Amygdala (tissue), 56 donors: ENCODE measurements at places on chromosomes 12 and 14.

- DNase-seq = no peak
Observed at GRCh38 chr12:76762601-76762980, 1.3 kb upstream of the ZDHHC17 start.

- no peak for DNase-seq
Observed at GRCh38 chr14:68908201-68908600, 70.9 kb downstream of the ACTN1 start.

GRCh38 chr14:63701606-63702299 is 26.1 kb downstream of the SGPP1 start:
- DNase-seq = no peak

GRCh38 chr12:32053881-32054624 is 52.6 kb upstream of the BICD1 start:
- DNase-seq = no peak

DNA sequence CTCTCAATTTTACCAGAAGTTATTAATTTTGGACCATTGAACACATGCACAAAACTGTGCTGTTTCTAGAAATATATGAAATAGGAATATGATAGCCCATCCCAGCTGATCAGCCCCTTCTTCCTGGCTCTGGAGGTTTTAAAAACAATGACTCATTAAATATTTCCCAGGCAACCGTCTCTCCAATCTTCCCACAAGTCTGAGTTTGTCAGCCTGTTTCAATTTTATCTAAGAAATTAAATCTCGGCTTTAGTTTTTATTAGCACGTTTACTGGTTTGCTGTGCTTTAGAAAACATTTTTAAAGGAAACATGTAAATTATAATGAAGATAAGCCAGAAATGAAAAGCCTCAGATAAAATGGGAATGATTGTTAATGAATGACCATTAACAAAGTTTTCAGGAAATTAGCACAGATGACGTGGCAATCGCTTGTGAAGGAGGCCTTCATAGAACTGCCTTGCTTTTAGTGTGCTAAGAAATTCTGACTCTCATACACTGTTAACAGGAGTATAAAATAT is 89.3 kb upstream of the RAP1B start:
- DNase-seq = no peak

GRCh38 chr14:32597771-32598170 is 268.7 kb downstream of the AKAP6 start:
- no peak for DNase-seq

GRCh38 chr12:93938317-93938716 is 210.1 kb upstream of the PLXNC1 start:
- no peak for DNase-seq

GRCh38 chr12:93922583-93923006 is 225.8 kb upstream of the PLXNC1 start:
- DNase-seq = no peak

- no peak for DNase-seq
Observed at GRCh38 chr14:55249423-55249822, 21.8 kb upstream of the FBXO34 start.

DNA sequence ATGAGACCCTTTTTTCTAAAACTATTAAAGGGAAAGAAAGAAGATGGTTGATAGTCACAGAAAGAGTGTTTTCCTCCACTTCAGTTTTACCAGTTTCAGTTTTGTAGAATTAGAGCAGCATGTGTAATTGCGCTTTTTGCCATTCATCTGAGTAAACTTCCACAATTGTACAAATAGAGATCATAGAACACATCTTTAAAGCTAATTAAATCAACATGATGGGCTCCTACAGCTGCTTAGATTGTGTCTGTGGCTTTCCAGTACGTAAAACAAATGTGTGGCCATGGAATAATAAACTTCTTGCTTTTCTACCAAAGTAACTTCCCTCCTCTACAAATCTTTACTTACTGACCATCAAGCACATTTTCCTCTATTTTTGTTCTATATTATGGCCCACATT is 84.2 kb upstream of the LRIG3 start:
- DNase-seq = no peak

DNA sequence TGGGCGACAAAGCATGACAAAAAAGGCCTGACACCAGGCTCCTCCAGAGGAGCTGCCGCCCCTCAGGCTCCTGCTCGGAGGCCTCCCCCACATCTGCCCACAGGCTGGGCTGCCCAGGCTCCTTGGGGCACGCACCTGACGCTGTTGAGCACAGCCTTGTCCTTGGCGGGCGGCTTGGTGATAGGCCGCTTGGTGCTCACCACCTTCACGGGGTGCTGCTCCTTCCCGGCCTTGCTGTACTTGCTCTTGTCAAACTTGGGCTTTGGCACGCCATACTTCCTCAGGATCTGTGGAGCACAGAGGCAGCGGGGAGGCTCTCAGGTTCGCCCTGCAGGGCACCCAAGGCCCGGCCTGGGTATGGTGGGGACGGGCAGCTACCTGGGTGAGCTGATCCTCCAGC is 53.4 kb downstream of the TRAFD1 start:
- no peak for DNase-seq

DNA sequence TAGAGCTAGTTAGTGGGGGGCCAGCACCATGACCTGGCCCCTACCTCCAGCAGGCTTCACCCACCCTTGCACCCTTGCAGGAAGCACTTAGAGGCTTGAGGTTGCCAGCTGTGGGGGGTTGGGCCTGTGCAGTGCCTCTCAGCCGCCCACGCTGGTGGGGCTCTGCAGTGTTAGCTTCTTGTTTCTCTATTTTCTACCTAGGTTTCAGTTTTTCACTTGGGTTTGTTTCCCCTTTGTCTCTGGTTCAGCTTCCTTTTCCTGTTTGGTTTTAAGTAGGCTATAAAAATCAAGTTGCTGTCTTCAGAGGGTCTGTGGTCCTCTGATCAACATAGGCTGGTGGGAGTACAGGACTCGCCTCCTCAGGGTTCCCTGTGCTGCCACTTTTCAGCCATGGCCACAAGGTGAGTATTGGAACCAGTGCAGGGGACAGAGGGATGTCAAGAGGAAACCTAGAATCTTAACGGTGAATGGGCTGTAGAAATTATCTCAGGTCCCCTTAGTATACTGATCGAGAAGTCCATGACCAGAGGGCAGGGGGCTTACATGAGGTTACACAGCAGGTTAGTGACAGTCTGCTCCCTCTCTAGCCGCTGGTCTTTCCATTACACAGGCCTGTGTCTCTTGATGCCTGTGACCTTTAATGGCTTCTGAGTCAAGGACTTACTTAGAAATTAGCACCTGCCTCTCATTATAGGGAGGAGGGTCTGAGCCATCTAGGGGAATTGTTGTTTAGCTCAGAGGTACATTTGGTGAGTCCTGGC is at the start of gene EVL:
TSS of gene EVL (plus strand) at position 312 of the 761 bp plus-strand sequence. CDS start at position 391, 79 bp downstream.
- DNase-seq = no peak
